ENCODE measurements at places on chromosomes 2 and 18. TPM values are rescaled to one million over a fixed set of nuclear protein-coding genes. Genes with fewer than 3 reads are reported as not detected.

DNA sequence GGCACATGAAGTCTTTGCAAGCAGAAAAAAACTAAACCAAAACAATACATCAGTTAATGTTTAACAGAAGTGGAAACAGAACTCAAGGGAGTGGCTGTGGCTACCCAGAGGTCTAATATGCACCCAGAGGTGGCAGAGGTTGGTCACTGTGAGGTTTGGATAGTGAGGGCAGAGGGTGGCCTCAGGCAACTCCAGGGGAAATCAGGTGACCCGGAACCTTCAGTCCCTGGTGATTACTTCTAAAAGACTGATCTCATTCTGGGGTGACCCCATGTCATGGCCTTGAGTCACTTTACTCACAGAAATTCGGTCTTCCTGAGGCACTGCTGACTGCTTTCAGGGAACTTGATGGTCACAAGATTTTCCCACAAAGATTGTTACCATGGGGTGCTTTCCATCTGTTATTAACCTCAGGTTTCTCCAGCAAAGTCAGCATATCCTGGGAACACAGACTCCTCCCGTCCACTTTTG is 99.4 kb downstream of the TMEM17 start:
- no peak overlapping the region for H3K4me3 ChIP-seq
- DNase-seq: no peak
- peaks cover 14% of the 10 kb centered on the region for H3K4me1 ChIP-seq
- no peaks in the 10 kb centered on the region for H3K27me3 ChIP-seq

DNA sequence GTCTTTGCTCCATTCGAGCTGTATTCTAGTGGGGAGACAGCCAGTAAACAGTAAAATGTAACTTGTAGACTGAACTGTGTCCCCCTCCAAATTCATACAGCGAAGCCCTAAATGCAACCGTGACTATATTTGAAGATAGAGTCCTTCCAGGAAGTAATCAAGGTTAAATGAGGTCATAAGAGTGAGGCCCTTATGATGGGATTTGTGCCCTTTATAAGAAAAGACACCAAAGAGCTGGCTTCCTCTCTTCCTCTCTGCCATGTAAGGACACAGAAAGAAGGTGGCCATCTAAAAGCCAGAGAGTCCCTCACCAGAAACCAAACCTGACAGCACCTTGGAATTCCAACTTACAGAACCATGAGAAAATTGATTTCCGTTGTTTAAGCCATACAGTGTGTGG is 31.4 kb downstream of the GPR75 start:
- H3K27me3 ChIP-seq: no peaks in the 10 kb centered on the region
- peaks cover 7% of the 10 kb centered on the region for H3K36me3 ChIP-seq
- no peak overlapping the region for H3K4me3 ChIP-seq
- no peak overlapping the region for H3K27ac ChIP-seq
- H3K4me1 ChIP-seq: peaks cover 7% of the 10 kb centered on the region
- no peak for DNase-seq

GRCh38 chr18:39491408-39491807 is 1925.8 kb upstream of the CELF4 start:
- no peak overlapping the region for H3K27ac ChIP-seq
- H3K36me3 ChIP-seq: no peaks in the 10 kb centered on the region
- no peak overlapping the region for H3K4me3 ChIP-seq
- no peaks in the 10 kb centered on the region for H3K27me3 ChIP-seq
- no peak for DNase-seq

- no peak for DNase-seq
- no peak overlapping the region for H3K27ac ChIP-seq
- H3K4me1 ChIP-seq: no peaks in the 10 kb centered on the region
- H3K36me3 ChIP-seq: no peaks in the 10 kb centered on the region
These were observed 287.6 kb downstream of the CAMKMT start for GRCh38 chr2:44649381-44649780.

GRCh38 chr2:136171223-136171622 is 53.3 kb upstream of the CXCR4 start:
- no peaks in the 10 kb centered on the region for H3K36me3 ChIP-seq
- no peak overlapping the region for H3K27ac ChIP-seq
- DNase-seq: no peak
- peaks cover 3% of the 10 kb centered on the region for H3K4me1 ChIP-seq

GRCh38 chr2:65727381-65727780 is 295.0 kb upstream of the SPRED2 start:
- no peaks in the 10 kb centered on the region for H3K4me1 ChIP-seq
- DNase-seq: no peak
- H3K36me3 ChIP-seq: no peaks in the 10 kb centered on the region

GRCh38 chr2:136059036-136059472 is 58.9 kb downstream of the CXCR4 start:
- no peak overlapping the region for H3K4me3 ChIP-seq
- no peak for DNase-seq
- H3K4me1 ChIP-seq: no peaks in the 10 kb centered on the region
- H3K27me3 ChIP-seq: no peaks in the 10 kb centered on the region

GRCh38 chr2:237260686-237261085 is 153.3 kb downstream of the COL6A3 start:
- H3K4me1 ChIP-seq: peaks cover 23% of the 10 kb centered on the region
- no peaks in the 10 kb centered on the region for H3K27me3 ChIP-seq
- H3K36me3 ChIP-seq: no peaks in the 10 kb centered on the region

- H3K27ac ChIP-seq: no peak overlapping the region
- DNase-seq: no peak
- no peak overlapping the region for H3K4me3 ChIP-seq
- no peaks in the 10 kb centered on the region for H3K36me3 ChIP-seq
These were observed 42.7 kb downstream of the MDH1 start for GRCh38 chr2:63631501-63631900.

- no peaks in the 10 kb centered on the region for H3K4me1 ChIP-seq
- no peak overlapping the region for H3K27ac ChIP-seq
- H3K36me3 ChIP-seq: no peaks in the 10 kb centered on the region
- no peak overlapping the region for H3K4me3 ChIP-seq
- H3K27me3 ChIP-seq: no peaks in the 10 kb centered on the region
These were observed 59.3 kb downstream of the CENPO start for GRCh38 chr2:24852431-24853020.

GRCh38 chr2:65350651-65351056 is 81.7 kb downstream of the SPRED2 start:
- H3K36me3 ChIP-seq: no peaks in the 10 kb centered on the region
- H3K27me3 ChIP-seq: no peaks in the 10 kb centered on the region
- H3K4me3 ChIP-seq: no peak overlapping the region
- DNase-seq: no peak
- H3K4me1 ChIP-seq: peaks cover 53% of the 10 kb centered on the region
- no peak overlapping the region for H3K27ac ChIP-seq

- H3K36me3 ChIP-seq: peaks cover 95% of the 10 kb centered on the region
- H3K27me3 ChIP-seq: no peaks in the 10 kb centered on the region
- peaks cover 17% of the 10 kb centered on the region for H3K4me1 ChIP-seq
- no peak overlapping the region for H3K27ac ChIP-seq
- DNase-seq: no peak
- H3K4me3 ChIP-seq: no peak overlapping the region
These were observed 61.9 kb downstream of the PUM2 start for GRCh38 chr2:20288642-20289340.

ZNF2 gene
- 4.1 TPM for total RNA-seq

AKAIN1 gene
- total RNA-seq: not detected

ACOXL gene
- 38.5 TPM for total RNA-seq

ERBB4 gene
- total RNA-seq: 25.3 TPM

CRYGB gene
- not detected for total RNA-seq
